Skeletal muscle cell (primary cell): ENCODE measurements at places on chromosomes 16 and 17.

DNA sequence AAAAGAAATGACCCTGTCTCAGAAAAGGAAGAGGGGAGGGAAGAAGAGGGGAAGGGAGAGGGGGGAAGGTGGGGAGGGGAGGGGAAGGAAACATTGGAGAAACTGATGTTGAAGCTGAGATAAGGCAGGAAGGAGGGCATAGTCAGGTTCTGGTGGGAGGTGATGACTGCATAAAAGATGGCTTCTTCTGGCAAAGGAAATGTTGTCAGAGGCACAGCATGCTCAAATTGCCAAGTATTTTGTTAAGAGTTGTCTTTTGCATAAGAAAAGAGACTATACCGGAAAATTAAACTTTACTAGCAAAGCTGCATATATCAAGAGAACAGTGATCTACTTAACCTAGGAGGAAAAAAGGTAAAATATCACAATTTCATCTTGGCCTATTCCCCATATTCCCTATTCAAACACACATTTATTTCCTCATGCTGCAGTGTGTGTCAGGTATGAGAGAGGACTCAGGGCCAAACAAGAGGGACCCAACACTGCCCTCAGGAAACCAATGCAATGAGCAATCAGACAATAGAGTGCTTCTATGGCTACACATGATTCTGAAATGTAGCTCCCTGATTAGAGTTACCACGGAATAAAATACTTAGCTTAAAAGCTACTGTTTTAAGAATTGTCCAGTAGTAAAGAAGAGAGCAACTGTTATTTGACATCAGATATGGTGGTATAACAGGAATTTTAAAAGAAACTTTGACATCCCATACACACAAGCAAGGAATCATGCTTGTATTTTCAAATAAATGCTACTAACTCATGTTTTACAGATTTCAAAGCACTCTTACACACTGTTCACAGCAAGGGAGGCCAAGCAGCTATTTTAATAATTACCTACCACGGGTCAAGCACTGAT is 80.9 kb downstream of the PARN start:
- DNase-seq, result no peak

DNA sequence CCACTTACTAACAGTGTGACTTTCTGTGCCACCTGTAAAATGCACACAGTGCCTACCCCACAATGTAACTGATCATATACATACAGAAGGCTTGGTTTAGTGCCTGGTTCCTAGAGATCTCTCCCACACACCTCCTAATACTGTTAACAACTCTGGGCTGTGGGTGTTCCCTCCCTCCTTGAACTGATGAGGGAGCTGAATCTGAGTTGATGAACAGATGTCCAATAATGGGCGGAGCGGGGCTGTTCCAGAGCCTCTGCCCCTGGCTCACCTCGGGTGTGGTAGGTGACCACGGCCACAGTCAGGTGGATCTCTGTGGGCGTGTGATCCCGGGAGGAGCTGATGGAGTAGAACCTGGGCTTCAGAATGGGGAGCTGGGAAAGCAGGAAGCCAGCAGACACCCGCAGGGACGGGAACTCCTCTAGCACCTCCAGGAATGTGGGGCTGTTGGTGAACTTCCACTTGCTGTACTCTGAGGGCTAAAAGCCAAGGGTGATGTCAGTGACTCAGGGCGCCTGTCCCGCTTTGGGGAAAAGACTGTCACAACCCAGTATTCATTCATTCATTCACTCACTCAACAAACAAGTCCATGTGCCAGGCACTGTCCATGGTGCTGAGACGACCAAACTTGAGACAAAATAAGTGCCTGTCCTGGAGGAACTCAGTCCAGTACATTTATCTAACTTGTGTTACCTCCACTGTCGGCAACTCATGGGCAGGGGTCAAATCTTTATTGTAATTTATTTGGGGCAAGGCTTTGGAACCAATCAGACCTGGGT is 37.6 kb downstream of the NOS2 start:
- DNase-seq, result no peak

- no peak for DNase-seq
These were observed 137.3 kb upstream of the CIBAR2 start for GRCh38 chr16:85249418-85250146.

- no peak for DNase-seq
These were observed 17.8 kb upstream of the METRNL start for GRCh38 chr17:83061586-83061985.

GRCh38 chr16:11319529-11320146 is 25.6 kb upstream of the RMI2 start:
- no peak for DNase-seq

- DNase-seq, result no peak
These were observed 9.4 kb downstream of the C16orf89 start for GRCh38 chr16:5056352-5056751.

GRCh38 chr16:68037841-68038597 is 14.9 kb downstream of the DUS2 start:
- no peak for DNase-seq

GRCh38 chr17:5789528-5789927 is 205.2 kb upstream of the NLRP1 start:
- no peak for DNase-seq

GRCh38 chr17:72967977-72968585 is 124.4 kb downstream of the SLC39A11 start:
- no peak for DNase-seq

DNA sequence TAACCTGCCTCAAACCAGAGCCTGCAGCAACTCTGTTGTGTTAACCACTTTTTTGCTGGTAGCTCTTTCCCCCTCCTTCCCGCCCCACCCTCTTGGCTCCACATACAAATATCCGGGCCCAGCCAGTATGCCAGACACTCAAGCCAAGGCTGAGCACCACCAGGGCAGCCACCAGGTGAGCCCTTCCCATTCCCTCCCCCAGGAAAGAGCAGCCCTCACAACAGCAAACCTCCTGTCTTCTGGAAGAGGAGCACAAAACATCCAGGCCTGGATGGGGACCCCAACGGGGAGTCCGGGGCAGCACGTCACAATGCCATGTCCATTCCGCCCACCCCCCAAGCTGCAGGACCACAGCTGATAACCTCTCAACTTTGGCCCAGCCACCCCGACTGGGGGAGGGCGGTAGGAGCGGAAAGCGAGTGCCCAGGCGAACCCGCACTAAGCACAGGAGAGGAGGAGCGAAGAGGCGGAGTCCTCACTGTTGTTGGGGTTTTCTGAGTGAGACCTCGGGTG is 757 bp downstream of the ORMDL3 start:
- no peak for DNase-seq

GRCh38 chr17:74413491-74413890 is 18.4 kb upstream of the GPRC5C start:
- no peak for DNase-seq

- DNase-seq, result no peak
These were observed 5.7 kb downstream of the TK2 start for GRCh38 chr16:66544016-66544757.

DNA sequence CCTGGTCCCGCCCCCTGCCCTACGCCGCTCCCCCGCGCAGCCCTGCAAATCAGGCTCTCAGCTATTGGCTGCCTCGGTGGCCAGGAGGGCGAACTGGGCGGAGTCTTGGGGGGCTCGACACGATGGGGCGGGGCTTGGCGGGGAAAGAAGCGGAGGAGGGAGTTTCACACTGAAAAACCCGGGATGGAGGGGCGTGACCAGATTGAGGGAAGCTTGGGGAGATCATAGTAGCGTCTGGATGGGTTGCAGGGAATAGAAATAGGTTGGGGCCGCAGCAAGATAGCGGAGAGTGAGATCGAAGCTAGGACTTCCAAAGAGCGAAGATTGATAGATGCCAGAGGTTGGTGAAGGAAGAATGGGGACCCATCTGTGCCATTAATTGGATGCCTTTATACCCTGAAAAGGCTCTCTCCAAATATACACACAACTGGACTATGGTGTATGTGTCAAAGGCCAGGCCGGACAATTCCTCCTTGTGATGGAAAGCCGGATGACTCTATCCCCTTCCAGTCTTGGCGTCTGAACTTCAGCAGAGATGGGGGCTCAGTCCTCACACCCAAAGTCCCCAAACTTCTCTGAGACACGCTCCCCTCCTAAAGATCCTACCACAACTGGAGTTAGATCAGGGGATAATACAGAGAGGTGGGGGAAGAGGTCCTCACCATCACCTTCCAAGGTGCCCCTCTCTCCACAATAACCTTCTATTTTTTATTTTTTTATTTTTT is 376 bp upstream of the STAC2 start:
- DNase-seq, result no peak

DNA sequence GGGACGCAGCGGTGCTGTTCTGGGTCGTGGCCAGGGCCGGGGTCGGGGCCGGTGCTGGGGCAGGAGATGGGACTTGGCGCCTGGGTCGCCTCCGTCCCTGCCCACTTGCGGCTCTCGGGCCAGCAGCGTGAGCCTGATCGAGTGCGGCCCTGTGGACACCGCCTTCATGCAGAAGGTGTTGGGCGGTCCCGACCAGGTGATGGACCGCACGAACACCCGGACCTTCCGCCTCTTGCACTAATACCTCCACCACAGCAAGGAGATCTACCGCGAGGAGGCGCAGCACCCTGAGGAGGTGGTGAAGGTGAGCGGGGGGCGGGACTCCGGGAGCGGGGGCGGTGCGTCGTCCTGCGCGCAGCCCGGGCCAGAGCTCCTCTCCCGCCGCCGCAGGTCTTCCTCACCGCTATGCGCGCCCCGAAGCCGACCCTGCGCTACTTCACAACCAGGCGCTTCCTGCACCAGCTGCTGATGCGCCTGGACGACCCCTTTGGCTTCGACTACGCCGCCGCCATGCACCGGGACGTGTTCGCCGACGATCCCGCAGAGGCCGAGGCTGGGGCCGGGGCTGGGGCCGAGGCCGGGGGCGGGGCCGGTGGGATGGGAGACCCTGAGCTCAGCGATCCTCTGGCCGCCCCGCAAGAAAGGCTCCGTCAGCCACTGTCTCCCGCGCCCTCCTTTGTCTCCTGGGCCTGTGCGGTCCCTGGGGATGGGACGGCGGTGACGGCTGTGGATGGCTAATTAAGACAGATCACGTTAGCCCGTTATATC is 4.5 kb upstream of the HSD17B1 start:
- no peak for DNase-seq

DNA sequence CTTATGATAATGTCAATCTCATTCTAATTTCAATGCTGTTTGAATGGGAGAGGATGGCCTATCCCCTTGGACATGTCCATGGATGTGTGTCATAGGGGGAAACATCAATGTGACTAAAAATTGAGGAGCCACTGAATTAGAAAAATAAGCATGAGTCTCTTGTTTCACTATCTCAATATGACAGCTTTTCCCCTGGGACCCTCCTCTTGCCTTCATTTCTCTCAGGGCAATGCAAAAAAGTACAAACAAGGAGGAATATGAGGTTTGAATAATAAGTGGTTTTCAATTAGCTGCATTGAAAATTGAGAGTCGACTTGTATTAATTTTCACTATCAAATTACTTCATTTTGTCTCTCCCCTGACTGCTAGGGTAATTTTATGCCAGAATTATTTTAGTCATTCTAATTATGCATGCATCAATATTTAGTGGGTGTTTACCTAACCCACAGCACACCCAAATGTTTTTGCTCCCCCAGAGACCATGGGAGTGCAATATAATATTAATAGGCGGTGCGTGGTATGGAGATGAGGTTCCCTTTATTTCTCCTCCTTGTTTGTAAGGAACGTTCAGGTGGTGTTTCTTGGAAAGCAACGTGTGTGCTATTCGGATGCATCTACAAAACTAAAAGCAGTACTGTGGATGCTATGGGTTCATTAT is 6.8 kb upstream of the SDR42E1 start:
- DNase-seq, result no peak

- DNase-seq, result no peak
These were observed 2.9 kb downstream of the KRTAP9-7 start for GRCh38 chr17:41278176-41278955.

- no peak for DNase-seq
These were observed 7.7 kb upstream of the TBKBP1 start for GRCh38 chr17:47686276-47686635.

DNA sequence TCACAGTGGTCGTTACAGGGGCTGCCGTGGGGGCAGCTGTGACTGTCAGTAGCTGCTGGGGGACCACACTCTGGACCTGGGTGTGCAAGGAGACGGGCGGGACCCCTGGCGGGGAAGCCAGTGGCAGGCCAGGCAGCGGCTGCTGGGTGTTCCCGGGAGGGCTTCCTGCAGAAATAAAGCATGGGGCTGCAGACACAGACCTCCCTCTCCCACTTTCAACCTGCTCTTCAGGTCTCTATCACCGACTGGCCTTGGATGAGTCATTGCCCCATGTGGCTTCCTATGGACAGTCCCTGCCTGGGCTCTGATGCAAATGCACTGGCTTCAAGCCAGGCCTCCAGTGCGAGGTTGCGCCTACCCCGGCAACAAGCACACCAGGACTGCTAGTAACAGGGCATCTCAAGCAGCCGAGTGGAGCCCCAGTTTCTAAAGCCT is 17.2 kb downstream of the SREBF1 start:
- DNase-seq, result peak; percentile 74

DNA sequence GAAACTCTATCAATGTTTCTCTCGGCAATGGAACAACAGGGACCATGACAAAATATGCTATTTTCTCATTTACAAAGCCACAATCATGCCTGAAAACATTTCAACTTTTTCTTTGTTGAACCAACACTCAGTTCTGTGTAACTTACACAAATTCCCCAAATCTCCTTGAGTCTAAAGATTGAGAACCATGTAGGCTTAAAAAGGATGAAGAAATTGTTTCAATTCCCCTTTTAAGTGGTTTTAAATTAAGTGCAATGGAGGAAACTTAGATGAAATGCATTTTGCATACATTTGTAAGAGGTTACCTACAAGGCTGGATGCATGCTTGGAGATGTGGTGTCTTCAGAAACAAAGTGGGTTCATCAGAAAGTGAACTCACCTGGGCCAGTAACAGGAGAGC is 566.4 kb upstream of the CDH11 start:
- DNase-seq, result no peak

GRCh38 chr17:78974635-78975591 is 4.8 kb downstream of the LGALS3BP start:
- peak; percentile 69 for DNase-seq

DNA sequence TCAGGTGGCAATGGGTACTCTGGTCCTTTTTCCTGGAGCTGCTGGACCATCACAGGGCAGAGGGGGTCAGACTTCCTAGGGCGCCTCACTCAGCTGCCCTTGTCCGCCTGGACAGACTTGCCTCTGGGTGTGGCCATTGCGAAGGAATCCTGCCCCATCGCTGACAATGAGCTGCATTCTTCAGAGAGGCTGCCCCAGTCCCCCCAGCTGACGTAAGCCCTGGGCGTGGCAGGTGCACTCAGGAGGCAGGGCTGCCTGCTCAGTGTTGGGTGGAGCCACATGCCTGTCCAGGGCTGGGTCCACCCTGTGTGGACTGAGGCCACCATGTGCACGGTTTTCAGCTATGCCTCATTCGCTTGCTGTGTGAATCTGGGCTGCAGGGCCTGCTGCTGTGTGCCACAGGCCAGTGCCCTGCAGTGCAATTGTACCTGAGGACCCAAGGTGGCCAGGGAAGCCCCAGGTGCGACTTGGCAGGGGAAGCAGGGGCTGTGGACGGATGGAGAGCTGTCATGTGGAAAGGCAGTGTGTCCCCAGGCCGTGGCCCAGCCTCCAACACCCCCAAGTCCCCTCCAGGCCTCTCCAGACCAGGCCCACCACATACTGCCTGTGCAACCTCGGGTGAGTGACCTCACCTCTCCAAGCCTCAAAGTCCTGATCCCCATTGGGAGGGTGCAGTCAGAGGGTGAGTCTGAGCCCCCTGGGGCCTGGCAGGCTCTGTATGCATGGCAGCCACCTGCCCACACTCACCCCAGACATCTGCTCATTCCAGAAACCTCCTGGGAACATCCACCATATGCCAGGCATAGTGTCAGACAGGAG is 14.0 kb upstream of the MPRIP start:
- peak; percentile 49 for DNase-seq
